Retina (tissue), 1 donor: ENCODE measurements at places on chromosomes 2 and 18.

DNA sequence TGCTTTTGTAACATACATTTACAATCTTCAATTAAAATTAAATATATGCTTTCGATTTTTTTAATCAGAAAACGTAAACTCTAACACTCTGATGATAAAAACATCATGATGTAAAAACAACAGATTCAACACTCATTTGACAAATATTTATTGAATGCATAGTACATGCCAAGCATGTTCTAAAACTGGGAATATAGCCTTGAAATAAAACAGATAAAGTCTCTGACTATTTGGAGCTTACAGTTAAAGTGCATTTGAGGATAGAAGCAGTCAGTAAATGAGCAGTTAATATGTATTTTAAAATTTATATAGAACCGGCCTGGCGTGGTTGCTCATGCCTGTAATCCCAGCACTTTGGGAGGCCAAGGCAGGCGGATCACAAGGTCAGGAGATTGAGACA lies 47.8 kb downstream of the TMX3 start:
- no peak for DNase-seq

DNA sequence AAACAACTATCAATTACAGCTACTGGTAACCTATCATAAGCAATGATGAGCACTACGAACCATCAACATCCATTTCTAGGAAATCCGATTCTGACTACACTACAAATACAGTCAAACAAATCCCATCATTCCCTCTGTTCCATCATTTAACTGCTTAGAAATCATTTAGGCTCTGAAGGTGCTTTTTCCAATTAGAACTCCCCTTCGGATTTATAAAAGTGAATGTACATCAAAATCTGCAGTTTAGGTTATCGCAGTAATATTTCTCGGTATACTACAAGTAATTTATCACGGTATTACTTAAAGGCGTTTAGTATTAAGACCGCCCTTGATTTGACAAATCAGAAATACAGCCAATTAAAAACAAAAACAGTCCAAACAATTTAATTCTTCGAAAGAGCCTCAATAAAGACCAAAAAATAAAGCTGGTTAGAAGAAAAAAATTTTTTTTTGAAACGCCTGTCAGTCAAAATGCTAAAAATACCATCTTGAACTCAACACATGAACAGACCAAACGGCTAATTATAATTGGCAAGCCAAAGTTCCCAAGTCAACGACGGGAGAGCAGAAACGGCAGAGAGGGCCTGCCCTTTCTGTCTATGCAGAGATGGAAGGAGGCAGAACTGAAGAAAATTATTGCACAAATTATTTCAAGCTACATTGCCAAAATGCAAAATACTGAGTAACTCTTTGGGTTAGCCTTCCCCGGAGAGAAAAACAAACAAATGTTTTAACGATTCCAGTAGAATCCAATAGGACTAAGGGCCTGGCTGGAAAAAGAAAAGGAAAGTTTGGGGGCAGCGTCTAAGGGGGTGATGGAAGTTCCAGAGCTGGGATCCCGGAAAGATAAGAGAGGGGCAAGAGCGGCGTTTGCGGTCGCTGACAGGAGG lies 1.2 kb downstream of the VPS54 start:
- DNase-seq = peak; percentile 72

DNA sequence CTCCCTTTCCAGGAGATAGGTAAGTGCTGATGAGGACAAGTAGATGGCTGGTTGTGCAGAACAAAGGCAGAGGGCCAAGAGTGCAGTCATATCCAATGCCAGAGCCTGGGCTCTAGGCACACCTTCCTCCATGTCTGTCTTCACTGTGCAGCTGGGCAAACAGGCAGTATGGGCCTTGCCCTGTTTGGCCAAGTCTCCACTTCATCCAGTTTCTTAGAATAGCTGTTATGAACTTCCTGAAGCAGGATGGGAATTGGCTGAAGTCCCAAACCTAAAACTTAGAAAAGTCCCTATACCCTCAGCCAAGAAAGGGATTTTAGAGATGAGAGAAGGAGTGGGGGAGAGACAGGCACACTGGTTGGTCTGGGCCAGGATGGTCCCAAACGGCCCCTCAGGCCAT lies 37.5 kb upstream of the CYP26B1 start:
- no peak for DNase-seq

DNA sequence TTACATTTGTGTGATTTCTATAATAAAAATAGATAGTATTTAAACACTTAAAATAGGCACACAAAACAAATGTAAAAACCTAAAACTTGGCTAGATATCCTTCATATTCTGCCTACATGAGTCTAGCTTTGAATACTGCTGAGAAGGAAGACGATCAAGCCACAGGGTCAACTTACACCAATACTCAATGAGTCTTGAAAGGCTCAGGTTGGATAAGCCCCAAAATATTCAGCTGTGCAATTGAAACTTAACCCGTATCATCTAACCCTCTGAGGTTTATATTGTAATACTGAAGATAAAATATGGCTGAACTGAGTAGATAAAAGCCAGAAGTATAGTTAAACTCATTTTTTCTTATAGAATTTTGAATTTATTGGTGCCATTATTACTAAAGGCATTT lies 313.0 kb upstream of the NRXN1 start:
- no peak for DNase-seq

DNA sequence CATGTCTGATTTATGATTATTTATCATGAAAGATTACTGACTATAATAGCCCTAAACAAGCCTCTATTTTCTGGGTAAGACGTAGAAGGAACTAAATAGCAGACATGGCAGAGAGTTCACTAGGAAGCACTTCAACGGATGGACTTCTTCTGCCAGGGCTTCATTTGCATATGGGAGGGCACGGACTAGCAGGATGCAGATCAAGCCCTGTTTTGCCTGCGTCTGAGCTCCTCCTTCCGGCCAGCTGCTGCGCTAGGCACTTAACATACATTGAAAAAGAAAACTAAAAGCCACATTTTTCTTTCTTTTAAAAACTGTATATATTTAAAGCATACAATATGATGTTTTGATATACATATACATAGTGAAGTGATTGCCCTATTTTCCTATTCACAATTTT lies 340.0 kb upstream of the MEX3C start:
- DNase-seq = peak; percentile 11

GRCh38 chr2:119694845-119695521 lies 16.0 kb downstream of the TMEM177 start:
- peak; percentile 47 for DNase-seq

DNA sequence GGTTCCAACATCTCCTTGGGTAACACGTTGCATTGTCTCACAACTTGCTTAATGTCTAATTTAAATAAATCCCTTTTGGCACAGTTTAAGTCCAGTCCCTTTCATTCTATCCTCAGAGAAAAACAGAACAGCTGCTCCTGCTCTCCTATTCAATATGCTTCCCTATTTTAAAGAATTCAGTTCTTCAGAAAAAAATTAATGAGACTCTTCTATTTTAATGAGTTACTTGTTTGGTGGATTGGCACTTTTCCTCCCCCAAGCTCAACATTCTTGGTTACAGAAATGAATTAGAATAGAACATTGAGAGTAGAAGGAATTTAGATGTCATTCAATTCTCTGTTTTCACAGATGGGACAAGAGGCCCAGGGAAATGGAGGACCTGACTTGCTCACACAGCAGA lies 116.9 kb upstream of the ATP8B1 start:
- DNase-seq = no peak

DNA sequence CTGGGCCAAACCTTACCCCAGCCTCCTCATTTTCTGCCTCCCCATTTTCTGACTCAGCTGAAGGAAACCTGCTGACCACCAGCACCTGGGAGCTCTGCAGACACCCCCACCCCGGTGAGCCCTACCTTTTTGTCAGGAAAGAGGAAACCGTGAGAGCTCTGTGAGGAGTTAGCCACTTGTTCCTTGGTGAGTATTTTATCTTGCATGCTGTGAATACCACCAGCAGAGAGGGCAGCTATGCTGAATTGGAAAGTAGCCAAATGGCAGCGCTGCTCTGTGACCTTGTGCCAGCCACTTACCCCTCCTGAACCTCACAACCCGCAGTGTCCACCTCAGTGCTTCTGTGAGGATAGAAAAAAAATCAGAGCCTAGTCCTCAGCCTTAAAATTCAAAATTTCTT lies 2.5 kb downstream of the MPPE1 start:
- DNase-seq = no peak

- no peak for DNase-seq
Observed at GRCh38 chr18:46265196-46266156, 161.3 kb downstream of the HAUS1 start.

DNA sequence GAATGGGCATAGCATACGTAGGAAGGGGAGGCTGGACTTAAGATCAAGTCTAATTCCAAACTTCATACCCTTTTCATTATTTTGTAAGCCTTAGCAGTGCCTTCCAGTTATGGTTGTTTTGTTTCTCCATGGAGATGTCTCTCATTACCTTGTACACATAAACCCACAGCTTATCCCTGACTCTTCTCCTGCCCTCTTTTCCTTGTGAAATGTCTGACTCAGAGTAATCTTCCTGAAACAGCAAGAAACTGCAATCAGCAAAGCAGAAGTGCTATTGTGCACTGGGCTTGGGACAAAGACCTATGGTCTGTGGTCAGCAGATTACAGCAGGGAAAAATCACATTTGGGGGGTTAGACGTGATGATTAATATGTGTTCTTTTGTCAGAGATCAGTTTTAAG lies 176.7 kb downstream of the IKZF2 start:
- no peak for DNase-seq

- no peak for DNase-seq
Observed at GRCh38 chr2:197238043-197238365, 72.6 kb downstream of the ANKRD44 start.

- no peak for DNase-seq
Observed at GRCh38 chr2:227817850-227818674, 4.4 kb downstream of the CCL20 start.

- peak; percentile 16 for DNase-seq
Observed at GRCh38 chr18:65752625-65753325, 2.0 kb downstream of the CDH7 start.

DNA sequence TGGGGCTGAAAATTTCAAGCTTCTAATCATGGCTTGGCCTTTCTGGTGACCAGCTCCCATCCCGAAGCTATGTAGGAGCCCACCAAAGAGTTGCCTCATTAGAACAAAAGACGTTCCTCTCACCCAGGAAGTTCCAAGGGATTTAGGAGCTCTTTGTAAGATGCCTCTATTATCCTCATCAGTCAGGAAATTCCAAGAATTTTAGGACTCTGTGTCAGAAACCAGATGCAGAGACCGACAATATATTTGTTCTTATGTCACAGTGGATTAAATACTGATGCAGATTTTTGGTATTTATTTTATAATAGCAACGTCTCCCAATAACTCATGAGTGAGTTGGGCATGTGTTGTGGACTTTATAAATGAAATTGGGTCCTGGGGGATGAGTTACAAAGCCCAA lies 91.8 kb upstream of the SKOR2 start:
- DNase-seq = no peak

- DNase-seq = no peak
Observed at GRCh38 chr18:22643731-22644130, 226.0 kb upstream of the CTAGE1 start.

- DNase-seq = no peak
Observed at GRCh38 chr2:181374781-181375675, 82.2 kb upstream of the ITGA4 start.

GRCh38 chr2:85584354-85584856 lies at the start of gene VAMP5:
Gene VAMP5, plus strand, starts transcription at chr2:85584431. Its CDS starts 60 bp downstream, at chr2:85584491.
- DNase-seq = peak; percentile 69

GRCh38 chr18:9577361-9577760 lies 37.0 kb downstream of the PPP4R1 start:
- no peak for DNase-seq
